ENCODE measurements at places on chromosomes 1 and 21. TPM values are rescaled to one million over a fixed set of nuclear protein-coding genes. Genes with fewer than 3 reads are reported as not detected.

DNA sequence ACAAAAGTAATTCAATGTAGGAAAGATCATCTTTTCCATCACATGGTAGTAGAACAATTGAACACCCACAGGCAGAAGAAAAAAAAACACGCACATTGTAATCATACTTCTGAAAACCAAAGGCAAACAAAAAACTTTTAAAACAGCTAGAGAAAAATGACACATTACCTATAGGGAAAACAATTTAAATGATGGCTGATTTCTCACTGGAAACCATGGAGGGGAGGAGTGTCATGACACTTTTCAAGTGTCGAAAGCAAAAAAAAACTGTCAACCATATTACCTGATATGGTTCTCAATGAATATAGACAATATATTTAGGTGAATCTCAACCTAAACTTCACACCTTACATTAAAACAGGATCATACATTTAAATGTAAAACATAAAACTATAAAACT is 776 bp upstream of the SLAMF7 start:
- no peak for DNase-seq

DNA sequence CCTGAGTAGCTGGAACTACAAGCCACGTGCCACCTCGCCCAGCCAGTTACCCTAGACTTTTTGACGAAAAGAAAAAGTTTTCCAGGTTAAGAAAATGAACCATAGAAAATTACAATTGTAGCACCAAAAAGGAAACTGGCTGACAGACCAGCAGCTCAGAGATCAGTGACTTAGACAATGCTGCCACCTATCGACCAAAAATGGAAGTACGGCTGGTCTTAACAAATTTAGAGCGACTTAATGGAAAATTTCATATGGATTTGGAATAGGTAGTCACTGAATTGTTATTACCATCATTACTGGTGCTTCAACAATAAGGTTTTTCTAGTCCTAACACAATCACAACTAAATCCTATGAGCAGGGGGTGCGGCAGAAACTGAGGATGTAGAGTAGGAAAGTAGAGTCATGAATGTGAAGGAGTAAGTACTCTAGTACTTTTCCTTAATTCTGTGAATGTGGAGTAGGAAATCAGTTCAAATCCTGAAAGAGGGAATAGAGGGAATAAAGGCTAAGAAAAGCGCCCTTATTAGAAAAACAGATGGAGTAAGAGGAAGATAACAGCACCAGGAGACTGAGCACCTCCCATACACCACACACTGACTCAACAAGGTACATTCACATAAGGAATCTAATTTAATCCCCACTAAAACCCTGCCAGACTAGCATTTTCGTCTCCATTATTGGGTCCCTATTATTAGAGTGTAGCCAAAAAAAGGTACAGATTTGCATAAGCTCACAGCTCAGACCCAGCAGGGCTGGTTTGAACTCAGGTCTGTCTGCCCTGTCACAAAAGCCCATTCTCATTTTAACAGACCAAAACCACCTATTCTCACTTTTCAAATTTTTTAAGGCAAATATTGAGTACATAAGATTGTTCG is 37.9 kb upstream of the MGST3 start:
- peak; percentile 59 for DNase-seq

- no peak for DNase-seq
Measured at GRCh38 chr1:107149946-107150345, 9.1 kb downstream of the NTNG1 start.

- DNase-seq: no peak
Measured at GRCh38 chr1:196531737-196532524, 76.3 kb downstream of the KCNT2 start.

DNA sequence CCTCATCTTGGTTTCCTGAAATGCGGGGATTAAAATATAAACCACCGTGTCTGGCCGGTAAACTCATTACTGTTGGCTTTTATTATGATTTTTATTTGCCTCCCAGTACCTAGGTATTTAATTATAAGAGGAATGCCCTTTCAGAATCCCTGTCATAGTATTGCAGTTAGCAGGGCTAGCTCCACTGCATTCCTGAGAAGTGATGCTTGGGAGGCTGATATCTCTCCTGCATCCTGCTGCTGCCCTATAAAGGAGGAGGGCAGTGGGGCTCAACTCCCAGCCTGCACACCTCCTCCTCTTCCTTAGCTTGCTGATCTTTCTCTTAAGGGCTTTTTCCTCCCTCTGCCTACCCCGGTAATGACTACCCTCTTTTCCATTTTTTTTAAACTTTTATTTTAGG is 19.9 kb upstream of the DISC1 start:
- DNase-seq: no peak

GRCh38 chr21:36684957-36685714 is 13.8 kb upstream of the SIM2 start:
- no peak for DNase-seq

DNA sequence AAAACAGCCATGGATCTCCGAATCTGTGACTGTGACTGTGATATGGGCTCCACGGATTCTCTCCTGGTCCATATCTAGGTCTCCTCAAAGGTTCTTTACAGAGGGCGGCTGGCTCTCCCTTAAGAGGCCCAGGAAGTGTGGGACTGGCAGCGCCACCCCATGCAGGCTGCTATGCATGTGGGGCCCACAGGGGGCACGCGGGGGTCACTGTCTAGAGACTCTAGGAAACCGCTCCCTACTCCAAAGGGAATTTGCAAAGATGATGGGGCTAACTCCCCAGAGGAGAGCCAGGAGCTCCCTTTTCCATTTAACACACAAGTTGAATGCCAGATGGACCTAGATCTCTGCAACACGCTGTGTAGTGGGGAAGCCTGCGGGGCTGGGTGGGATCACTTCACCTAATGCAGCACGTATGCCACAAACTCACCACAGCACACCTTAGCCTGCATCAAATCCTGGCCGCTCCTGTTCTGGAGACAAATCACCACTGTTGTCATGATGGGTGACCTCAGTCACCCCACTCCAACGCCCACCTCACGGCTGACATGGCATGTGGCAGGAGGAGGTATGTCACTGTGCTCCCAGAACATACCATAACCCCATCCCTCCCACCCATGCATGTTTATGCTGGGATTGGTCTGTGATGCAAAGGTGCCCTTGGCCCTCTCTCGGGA is 61.7 kb downstream of the SLC45A1 start:
- DNase-seq: no peak

GRCh38 chr1:171954361-171954760 is 113.1 kb downstream of the DNM3 start:
- no peak for DNase-seq

DNA sequence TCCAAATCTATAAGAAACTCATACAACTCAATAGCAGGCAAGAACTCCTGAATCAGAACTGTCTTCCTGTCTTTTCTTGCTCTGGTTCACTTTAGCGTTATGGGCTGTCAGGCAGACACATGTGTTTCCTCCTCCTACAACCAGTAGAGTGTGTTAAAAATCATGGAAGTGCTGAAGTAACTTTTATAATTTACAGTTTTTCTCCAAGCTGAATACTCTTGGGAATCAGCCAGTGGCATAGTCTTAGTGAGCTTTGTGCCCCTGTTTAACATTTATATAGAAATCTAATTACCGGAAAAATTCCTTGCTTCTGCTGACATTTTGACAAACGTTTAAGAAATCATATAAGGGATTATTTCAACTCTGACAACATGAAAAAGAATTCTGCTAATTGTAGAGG is 113.1 kb upstream of the RGS18 start:
- no peak for DNase-seq

DNA sequence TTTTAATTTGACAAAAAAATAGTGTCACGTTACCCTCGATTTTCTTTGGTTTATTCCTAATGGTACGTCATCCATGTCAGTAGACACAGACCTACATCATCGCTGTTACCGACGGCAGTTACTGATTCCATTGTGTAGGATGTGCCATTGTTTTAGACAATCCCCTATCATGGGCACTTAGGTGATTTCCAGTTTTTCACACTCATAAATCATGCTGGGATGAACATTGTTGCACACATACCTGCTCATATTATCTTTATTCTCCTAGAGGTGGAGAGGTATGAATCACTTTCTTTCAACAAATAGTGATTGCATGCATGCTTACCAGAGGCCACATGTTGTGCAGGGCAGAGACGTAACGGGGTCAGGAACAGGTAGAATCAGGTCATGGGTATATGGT is 79.7 kb upstream of the EFHD2 start:
- no peak for DNase-seq

DNA sequence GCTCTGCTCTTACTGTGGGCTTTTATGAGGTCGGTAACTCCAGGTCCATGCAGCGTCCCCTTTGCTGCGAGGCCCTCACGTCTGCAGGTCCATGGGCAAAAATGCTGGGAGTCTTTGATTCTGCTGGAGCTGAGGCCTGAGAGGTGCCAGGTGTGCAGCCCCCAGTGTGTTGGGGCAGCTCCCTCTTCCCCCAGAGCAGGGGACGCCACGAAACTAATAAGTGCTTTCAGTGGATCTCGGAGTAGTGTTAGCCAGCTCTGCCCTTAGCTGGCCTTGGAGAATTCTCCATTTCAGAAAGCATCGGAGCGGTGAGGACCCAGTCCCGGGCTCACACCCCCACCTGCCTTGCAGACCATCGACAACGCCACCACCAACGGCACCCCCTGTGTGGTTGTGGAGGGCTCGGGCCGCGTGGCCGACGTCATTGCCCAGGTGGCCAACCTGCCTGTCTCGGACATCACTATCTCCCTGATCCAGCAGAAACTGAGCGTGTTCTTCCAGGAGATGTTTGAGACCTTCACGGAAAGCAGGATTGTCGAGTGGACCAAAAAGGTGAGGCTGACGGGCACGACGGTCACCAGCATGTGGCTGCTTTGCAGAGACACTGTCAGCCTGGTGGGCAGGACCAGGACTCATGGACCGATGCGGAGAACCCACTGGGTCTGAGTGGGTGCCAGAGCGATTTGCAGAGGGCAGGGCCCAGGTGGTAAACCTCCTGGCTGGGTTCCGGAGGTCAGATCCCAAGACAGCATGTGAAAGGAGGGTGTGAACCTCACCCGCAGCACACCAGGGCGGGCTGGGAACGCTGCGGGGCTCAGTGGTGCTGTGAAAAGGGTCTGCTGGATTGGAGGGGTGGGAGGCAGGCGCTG is 25.5 kb downstream of the TRPM2 start:
- DNase-seq: no peak

DNA sequence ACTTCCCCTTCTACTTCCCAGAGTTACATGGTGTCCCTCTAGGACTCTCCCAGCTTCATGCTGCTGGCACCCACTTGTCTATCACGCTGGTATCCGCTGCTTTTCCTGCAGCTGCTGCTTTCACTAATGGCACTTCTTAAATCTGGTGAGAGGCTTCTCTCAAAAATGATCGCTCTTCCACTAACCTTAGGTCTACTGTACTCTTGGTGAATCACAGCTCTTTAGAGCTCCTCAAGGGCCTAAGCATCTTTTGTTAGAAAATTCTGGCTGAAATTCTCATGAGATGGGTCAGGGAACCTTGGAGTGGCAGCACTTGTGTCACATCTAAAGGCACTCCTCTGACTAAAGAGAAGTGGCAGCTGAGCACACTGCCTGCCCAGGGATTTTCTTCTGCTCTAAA is 32.1 kb downstream of the ZMYND12 start:
- no peak for DNase-seq

DNA sequence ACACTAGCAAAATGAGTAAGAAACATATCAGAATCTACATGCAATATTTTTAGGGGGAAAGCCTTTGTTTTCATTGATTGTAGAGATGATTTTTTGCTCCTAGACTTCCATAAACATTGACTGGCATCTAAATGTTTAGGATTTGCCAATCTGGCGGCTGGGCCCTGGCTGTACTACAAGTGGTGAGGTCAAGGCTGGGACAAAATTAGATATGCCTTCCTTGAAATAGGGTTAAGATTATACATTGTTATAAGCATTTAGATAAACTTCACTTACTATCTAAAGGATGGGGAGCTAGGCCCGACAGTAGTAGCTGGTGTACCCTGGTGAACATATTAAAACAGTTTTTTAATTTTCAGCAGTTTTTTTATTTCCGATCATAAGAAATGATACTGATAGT is 5.2 kb downstream of the NFIA start:
- DNase-seq: no peak

- DNase-seq: no peak
Measured at GRCh38 chr21:17903029-17903806, 84.1 kb upstream of the C21orf91 start.

DNA sequence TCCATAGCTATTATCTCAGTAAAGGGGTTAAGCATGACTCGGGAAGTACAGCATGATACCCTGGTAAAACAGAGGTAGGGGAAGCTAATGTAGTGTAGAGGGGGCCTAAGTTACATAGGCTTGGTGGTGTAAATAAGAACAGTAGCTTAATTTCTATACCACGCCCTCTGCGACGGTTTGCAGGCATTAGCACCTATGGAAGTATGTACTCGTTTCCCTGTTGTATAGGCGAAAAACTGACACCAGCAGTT is 470 bp upstream of the NAXE start:
- DNase-seq: no peak

- DNase-seq: no peak
Measured at GRCh38 chr1:39317910-39318633, 113.6 kb downstream of the MACF1 start.

- DNase-seq: no peak
Measured at GRCh38 chr1:2392686-2393085, 1.0 kb downstream of the RER1 start.

- peak; percentile 33 for DNase-seq
Measured at GRCh38 chr1:244964112-244964971, 100.0 kb upstream of the HNRNPU start.

GRCh38 chr1:18970762-18971161 is 14.3 kb upstream of the IFFO2 start:
- no peak for DNase-seq

PTAFR gene
- total RNA-seq: 3.0 TPM

MRAP gene
- not detected for total RNA-seq

TINAGL1 gene
- 94.1 TPM for total RNA-seq

TMPRSS2 gene
- total RNA-seq: 27.1 TPM

ICOSLG gene
- total RNA-seq: 2.7 TPM

KCNK2 gene
- total RNA-seq: 3.3 TPM

FOXD2 gene
- 0.85 TPM for total RNA-seq

AADACL4 gene
- total RNA-seq: 0.37 TPM
